ENCODE measurements at places on chromosomes 5 and 9. TPM values are rescaled to one million over a fixed set of nuclear protein-coding genes. Genes with fewer than 3 reads are reported as not detected.

- no peak for DNase-seq
These were observed 179.7 kb upstream of the DAB2 start for GRCh38 chr5:39604491-39604890.

DNA sequence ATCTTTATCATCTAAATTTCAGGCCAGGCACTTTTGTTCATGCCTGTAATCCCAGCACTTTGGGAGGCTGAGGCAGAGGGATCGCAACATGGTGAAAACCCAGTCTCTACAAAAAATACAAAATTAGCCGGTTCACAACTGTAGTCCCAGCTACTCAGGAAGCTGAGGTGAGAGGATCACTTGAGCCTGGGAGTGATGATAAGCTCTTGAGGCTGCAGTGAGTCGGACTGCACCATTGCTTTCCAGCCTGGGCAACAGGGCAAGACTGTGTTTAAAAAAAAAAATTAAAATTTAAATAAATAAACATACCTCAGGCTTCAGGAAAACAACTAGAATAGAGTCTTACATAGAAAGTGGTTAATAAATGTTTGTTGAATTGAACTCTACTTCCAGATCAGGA is 147.4 kb downstream of the AGTPBP1 start:
- DNase-seq = no peak

DNA sequence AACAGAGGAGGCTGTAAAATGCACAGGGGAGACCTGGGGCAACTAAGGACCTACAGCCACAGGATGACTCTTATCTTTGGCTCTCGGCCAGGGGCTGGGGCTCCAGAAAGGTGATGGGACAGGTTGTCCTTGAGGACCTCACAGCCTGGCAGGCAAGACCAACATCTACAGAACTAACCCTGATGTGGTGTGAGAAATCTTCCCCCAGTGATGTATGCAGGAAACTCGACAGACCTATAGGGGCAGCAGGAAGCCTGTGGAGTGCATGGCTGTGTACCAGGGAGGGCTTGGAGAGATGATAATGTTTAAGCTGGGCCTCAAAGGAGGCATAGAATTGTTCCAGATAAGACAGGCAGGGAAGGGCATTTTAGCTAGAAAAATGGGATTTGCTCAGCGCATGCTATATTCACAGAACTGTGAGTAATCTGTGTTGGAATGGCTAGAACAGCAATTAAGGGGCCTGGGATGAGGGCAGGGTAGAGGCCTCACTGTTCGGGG is 68.5 kb upstream of the SLC25A51 start:
- no peak for DNase-seq

The FOXD4 gene
- 0.39 TPM for total RNA-seq

Measured in left colon (tissue), 2 donors.